ENCODE measurements at places on chromosomes 6 and 20.

GRCh38 chr6:163254341-163254835 is 160.1 kb upstream of the QKI start:
- DNase-seq, result no peak

DNA sequence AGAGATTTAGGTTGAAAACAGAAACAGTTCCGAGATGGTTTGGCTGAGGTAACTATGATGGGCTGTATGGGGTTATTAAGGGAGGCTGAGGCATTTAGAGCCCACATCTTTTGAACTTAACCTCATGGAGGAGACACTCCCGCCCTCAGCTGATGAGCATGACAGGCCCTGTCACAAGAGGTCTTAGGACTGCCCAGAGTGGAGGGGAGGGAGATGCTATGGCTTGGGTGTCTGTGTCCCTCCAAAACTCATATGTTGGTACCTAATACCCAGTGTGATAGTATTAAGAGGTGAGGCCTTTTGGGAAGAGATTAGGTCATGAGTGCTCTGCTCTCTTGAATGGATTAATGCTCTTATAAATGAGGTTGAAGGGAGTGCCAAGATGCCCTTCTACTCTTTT is 126.6 kb downstream of the CDC5L start:
- no peak for DNase-seq

DNA sequence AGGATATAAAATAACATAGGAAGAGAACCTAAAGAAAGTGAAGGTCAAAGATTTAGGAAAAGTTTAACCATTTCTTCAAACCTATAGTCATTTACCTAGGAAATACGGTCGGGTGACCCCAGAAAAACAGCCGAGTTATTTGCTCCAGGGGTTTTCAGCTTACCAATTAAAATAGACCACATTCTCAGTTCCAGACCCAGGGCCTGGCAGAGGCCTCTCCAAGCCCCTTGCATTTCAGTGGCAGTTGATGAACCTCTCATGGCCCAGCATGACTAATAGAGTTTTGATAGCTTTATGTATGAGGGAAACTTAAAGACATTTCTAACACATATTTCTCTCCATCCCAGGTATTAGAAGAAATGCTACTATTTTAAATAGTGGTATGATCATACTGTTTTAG is 113.5 kb downstream of the OGFRL1 start:
- no peak for DNase-seq

GRCh38 chr6:149900620-149901443 is 2.9 kb upstream of the RAET1E start:
- no peak for DNase-seq

- no peak for DNase-seq
Observed at GRCh38 chr6:136274062-136274461, 15.6 kb downstream of the BCLAF1 start.

DNA sequence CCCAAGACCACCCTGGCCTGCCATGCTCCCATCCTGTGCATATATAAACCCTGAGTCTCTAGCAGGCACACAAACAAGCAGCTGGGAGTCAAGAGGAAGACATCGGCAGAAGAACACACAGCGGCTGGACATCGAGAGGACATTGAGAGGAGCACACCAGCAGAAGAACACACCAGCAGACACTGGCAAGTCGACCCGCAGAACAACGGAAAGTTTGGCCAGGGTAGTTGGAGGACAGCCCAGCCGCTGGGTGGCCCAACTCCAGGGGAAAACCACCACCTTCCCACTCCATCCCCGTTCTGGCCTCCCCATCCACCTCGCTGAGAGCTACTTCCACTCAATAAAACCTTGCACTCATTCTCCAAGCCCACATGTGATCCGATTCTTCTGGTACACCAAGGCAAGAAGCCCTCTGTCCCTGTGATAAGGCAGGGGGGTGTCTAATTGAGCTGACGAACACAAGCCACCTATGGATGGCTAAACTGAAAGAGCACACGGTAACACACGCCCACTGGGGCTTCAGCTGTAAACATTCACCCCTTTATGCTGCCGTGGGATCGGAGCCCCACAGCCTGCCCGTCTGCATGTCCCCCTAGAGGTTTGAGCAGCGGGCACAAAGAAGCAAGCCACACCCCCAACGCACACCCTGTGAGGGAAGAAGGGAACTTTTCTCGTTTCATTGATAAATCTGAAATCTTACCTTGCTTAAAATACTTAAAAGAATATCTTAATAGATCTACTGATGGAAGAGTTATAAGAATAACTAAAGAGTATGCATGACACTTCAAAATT is 13.8 kb downstream of the TMX4 start:
- no peak for DNase-seq

Measured in HCEC 1CT (cell line).